Stimulated activated CD8-positive, alpha-beta memory T cell treated with anti-CD3 and anti-CD28 coated beads, Interleukin-12 subunit alpha, Interleukin-12 subunit beta, amount 100 ng/mL, for 4 hours (primary cell): ENCODE measurements at places on chromosomes 3 and 15.

DNA sequence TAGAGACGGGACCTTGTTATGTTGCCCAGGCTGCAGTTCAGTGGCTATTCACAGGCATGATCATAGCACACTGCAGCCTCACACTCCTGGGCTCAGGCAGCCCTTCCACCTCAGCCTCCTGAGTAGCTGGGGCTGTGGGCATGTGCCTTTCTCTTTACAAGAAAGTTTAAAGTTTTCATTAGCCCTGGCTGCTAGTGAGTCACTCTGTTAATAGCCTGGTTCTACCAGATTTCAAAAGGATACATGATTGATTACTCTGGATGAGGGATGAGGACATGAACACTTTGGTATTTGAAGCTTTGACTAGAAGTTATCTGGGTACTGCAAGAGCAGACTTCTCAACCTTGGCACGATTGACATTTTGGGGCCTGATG is 95.1 kb downstream of the DHX36 start:
- DNase-seq, result no peak

- no peak for DNase-seq
Measured at GRCh38 chr15:33242165-33242564, 47.7 kb upstream of the FMN1 start.

GRCh38 chr15:39947401-39948197 is 13.7 kb downstream of the EIF2AK4 start:
- DNase-seq, result no peak

DNA sequence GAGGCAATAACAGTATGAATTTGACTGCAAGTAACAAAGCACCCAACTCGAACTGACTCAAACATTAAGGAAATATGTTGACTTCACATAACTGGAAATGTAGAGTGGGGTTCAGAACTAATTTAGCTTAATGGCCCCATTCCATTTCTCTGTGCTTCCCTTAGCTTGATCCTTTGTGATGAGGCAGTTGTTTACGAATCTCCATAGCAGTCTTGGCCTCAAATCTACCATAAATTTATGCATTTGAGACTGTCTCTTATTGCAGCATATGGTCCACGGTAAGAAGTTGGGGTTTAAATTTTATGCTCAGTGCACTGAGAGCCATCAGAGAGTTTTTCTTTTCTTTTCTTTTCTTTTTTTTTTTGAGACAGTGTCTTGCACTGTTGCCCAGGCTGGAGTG is 148.7 kb upstream of the POU1F1 start:
- no peak for DNase-seq

DNA sequence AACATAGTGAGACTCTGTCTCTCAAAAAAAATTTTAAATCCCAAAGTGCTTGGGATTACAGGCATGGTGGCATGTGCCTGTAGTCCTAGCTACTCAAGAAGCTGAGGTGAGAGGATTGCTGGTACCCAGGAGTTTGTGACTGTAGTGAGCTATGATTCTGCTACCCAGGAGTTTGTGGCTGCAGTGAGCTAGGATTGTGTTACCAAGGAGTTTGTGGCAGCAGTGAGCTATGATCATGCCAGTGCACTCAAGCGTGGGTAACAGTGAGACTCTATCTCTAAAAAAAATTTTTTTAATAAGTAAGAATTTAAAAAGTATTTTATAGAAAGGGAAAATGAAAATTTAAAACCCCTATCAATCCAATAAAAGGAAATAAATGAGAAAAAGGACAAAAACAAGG is 69.5 kb downstream of the FAIM start:
- no peak for DNase-seq

GRCh38 chr15:66573719-66574595 is 8.2 kb upstream of the LCTL start:
- no peak for DNase-seq

DNA sequence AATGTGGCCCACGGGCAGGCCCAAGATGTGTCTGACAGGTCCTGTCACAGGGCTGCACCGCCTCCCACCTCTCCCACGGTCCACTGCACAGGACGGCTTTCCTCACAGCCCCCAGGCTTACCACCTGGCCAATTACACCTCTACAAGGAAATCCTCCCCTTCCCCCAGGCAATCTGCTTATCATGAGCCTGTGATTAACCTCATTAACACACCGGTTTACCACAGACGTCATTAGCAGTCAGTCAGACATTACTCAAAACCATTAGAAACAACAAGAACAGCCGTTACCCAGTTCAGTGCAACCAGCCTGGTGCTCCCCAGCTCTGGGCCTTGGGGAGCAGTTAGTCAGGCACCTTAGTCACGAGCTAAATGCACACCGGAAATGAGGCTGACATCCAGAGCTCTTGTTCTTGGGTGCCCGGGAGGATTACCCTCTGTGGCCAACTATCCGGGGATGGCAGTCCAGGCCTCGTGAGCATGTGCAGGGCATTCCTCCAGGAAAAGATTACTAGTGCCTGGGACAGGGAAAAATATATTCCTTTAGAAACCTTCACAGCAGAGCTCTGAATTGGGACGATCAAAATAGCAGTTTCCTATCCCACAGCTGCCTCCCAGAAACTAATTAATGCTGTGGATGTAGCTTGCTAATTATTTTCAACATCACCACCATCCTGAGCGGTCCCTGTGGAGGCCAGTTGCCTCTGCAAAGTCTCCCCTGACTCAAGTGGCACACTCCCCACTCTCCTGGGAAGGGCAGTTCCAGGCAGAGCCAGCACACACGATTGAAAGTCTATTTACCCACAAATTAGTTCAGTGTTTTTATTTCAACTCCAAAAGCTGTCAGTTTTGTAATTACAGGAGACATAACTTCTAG is 117.4 kb upstream of the ZBED2 start:
- DNase-seq, result peak; percentile 46

- DNase-seq, result peak; percentile 51
Measured at GRCh38 chr3:151168269-151169094, 34.5 kb downstream of the GPR171 start.

- DNase-seq, result no peak
Measured at GRCh38 chr3:135895106-135895733, 70.3 kb upstream of the PPP2R3A start.

GRCh38 chr3:183189641-183190040 is 27.1 kb upstream of the LAMP3 start:
- no peak for DNase-seq

DNA sequence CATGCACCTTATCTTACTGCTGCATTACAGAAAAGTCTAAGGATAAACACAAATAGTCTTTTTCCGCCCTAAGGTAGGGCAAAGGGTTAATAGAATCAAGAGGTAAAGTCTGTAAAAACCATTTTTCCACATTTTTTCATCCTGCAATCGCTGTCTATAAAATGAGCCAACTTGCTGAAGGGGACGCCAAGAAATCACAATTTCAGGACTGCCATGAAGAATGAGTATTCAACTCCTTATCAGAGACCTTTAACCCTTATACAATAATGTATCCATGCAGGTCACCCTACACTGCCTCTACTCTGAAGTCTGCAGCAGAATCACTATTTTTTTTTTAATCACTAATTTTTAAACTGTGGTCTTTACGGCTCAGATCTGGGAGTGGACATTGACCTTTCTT is 1.1 kb upstream of the DNAJC13 start:
- no peak for DNase-seq

GRCh38 chr3:105527949-105528348 is 161.2 kb downstream of the ALCAM start:
- DNase-seq, result no peak

- DNase-seq, result no peak
Measured at GRCh38 chr3:22587446-22587845, 615.7 kb upstream of the UBE2E2 start.
